ENCODE measurements at places on chromosomes 5 and 9.

DNA sequence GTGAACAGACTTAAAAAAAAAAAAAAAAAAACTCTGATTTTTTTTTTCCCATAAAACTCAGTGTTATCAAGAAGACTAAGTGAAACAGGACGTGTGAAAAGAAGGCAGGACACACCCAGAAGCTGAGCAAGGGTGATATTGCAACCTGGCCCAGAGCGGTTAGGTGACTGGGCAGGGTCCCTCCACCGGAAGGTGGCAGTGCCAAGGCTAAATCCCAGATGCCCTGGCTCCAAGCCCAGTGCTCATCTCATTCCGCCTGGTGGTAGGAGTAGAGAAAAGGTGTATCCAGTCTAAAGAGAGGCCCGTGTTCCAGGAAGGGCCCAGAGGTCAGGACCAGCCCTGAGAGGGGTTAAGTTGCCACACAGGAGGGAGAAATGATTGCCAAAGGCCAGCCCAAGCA, 51.5 kb upstream of the SAP30L start:
- no peak for DNase-seq

DNA sequence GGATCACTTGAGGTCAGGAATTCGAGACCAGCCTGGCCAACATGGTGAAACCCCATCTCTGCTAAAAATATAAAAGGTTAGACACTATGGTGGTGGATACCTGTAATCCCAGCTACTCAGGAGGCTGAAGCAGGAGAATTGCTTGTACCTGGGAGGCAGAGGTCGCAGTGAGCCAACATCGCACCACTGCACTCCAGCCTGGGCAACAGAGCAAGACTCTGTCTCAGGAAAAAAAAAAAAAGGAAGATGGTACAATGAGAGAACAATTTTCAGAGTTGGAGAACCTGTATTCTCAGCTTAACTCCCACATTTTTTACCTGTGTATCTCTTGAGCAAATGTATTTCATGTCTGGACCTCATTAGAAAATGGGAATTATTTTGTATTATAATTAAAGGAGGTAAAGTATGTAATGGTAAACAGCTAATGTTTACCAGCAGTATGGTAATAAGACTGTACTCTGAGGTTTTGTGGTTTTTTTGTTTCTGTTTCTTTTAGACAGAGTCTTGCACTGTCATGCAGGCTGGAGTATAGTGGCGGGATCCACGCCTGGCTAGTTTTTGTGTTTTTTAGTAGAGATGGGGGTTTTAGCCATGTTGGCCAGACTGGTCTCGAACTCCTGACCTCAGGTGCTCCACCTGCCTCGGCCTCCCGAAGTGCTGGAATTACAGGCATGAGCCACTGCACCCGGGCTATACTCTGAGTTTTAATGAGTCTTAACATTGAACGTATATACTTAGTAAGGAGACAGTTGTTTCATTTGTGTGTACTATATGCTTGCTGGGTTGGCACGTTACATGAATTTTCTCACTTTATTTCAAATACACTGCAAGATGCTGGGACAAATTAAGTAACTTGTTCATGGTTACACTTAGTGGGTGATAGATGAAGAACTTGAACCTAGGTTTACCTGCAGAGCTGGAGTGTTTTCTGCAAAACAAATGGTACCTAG, 16.2 kb downstream of the UHRF2 start:
- DNase-seq = no peak

GRCh38 chr9:34085581-34086500, 37.2 kb upstream of the UBAP2 start:
- DNase-seq = no peak

- no peak for DNase-seq
These were observed 11.4 kb upstream of the DNAH5 start for GRCh38 chr5:13955896-13956295.

- DNase-seq = no peak
These were observed 72.6 kb downstream of the SH3RF2 start for GRCh38 chr5:146009020-146009419.

GRCh38 chr5:107576736-107577393, 93.9 kb downstream of the EFNA5 start:
- no peak for DNase-seq

Data from iPS-NIHi11 (cell line).